ENCODE measurements at places on chromosomes 1 and 21.

- no peak for DNase-seq
These were observed 7.1 kb downstream of the GLUL start for GRCh38 chr1:182384387-182384960.

- no peak for DNase-seq
These were observed 50.6 kb upstream of the SLC44A3 start for GRCh38 chr1:94769551-94769950.

DNA sequence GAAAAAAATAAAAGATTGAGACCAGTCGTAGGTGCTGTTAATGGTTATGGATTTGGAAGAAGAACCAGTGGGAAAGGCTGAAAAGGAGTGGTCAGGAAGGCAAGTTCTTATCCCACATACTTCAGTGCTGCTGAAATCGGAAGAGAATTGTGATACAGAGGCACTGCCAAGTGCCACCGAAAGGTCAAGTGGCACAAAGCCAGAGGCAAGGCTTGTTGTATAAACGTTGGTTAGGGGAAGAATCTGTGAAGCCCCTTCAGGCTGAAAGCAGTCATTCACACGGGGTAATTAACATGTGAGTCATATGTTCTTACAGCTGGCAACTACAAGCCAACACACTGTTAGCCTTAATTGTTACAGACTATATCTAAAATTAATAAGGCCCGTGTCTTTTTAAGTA, 48.8 kb downstream of the ZBTB40 start:
- no peak for DNase-seq

- DNase-seq: no peak
These were observed 235.1 kb upstream of the B3GALT2 start for GRCh38 chr1:193421487-193421886.

DNA sequence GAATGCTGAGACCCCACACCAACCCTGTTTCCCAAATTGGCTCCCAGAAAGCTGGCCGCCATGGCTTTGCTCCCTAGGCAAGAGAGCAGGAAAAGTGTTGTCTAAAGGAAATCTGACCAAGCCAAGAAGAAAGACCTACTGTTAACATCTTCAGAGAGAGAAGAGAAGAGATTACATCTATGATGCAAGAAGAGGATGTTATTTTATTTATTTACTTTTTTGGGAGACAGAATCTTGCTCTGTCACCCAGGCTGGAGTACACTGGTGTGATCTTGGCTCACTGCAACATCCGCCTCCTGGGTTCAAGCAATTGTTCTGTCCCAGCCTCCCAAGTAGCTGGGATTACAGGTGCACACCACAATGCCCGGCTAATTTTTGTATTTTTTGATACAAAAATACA, 21.7 kb downstream of the HMGN2 start:
- no peak for DNase-seq

DNA sequence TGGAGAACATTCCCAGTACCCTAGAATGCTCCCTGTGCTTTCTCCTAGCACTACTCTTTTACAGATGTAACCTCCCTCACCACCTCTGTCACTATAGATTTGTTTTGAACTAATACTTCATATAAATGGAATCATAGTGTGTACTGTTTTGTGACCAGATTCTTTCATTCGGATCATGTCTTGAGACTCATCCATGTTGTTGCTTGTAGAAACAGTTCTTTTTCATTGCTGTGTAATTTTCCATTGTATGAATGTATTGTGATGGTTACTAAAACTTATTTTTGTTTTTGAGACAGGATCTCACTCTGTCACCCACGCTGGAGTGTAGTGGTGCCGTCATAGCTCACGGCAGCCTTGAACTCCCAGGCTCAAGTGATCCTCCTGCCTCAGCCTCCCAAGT, 2.7 kb downstream of the MAST2 start:
- DNase-seq: no peak

GRCh38 chr1:72481420-72481970, 199.2 kb upstream of the NEGR1 start:
- no peak for DNase-seq

DNA sequence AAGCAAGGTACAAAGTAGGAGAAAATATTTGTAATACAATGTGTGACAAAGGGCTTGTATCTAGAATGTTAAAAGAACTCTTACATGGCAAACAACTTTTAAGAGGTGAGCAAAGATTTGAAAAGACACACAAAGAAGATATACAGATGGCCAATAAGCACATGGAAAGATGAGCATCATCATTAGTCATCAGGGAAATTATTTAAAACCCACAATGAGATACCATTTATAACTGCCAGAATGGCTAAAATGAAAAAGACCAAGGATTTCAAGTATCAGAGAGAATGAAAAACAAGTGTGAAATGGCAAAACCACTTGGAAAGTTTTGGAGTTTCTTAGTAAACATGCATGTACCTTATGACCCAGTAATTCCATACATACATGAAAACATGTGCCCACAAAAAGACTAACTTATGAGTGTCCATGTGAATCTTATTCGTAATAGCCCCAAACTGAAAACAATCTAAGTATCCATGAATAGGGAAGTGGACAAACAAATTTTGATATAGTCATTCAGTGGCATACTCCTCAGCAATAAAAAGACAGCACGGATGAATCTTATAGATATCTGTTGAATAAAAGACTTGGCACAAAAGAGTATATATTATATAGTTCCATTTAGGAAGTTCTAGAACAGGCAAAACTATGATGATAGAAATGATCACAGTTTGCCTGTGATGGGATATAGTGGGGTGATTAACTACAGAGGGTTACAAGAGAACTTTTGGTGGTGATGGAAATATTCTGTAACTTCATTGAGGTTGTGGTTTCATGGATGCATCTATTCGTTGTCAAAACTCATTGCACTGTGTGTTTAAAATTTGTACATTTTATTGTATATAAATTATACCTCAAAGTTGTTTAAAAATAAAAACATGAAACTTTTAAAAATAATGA, 82.0 kb downstream of the DISP1 start:
- no peak for DNase-seq

DNA sequence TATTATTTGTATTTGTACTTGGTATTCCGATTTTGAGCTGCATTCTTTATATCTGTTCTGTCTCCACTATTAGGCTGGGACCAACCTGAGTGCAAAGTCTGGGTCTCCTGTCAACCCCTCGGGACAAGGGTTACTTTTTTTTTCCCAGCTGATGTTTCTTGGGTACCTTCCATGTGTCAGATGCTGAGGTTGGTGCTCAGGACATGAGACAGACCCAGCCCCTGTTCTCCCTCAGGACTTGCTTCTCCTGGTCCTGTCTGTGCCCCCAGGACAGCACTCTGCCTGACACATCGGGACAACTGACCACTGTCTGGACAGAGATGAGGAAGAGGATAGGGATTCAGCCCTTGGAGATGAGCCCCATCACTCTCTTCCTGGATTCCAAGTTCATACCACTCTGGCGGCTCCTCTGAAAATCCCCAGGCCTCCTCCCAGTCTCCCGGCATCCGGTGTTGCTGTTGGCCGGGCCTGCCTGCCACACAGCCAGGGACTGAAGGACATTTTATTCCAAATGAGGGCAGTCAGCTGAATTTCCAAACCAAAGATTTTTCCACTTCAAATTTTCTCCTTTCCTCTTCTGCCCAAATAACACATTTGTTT, 55.6 kb upstream of the FMOD start:
- DNase-seq: no peak

DNA sequence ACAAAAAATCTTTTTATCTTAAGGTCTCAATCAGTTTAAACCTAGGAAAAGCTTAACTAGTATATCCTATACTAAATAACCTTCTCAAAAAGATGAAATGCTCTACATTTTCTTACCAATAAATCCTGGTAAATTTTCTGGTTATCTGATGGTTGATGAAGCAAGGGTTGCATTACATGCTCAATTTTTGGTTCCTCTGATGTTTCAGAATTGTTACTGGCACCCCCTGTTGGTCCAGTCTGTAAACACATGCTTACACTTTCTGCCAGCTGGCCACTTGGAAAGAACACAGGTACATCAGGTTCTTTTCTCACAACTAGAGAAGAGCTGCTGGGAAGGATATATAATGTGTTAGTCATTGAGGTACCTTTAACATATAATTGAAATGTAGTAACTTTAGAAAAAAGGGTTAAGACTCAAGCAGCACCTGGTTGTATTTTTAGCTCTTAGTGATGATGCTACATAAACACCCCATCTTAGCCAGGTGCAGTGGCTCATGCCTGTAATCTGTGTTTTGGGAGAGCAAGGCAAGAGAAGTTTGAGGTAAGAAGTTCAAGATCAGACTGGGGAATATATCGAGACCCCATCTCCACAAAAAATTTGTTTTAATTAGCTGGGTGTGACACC, 30.9 kb upstream of the TAL1 start:
- DNase-seq: no peak

DNA sequence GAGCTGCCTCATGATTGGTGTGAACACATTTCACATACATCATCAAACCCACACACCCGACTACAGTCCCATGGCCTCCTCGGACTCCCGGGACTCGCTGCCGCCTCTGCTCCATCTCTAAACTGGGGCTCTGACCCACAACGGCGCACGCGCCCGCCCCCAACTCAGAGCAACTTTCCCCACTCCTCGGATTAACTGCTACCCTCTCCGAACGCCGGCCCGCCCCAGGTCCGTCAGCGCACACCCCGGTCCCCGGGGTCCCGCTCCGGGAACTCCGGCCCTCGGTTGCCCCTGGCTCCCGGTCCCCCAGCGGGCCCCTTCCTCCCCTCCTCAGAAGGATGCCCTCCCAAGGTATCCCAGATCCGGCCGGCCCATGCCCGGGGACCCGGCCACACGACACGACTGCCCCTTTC, 740 bp downstream of the DSTYK start:
- no peak for DNase-seq

- no peak for DNase-seq
These were observed 61.6 kb downstream of the TMCO4 start for GRCh38 chr1:19738076-19738475.

- DNase-seq: no peak
These were observed 88.5 kb downstream of the PTPN14 start for GRCh38 chr1:214462882-214463281.

DNA sequence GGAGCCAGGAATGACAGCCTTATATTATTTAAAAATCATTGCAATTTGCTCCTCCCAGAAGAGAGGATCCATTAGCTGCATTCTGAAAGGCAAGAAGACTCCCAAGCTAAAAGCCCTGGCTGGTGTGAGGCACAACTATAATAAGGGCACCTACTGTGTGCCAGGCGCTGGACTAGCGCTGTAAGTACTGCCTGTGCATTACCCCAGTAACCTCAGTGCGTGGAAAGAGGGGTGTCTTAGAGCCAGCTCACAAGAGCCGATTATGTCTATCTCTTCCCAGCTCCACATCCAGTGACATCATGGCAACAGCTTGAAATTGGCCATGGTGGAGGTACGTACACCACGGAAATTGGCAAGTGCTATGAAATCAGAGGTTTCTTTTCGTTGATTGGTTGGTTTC, 141.7 kb upstream of the IRF2BP2 start:
- DNase-seq: no peak

GRCh38 chr1:155892796-155893195, 18.4 kb downstream of the RIT1 start:
- DNase-seq: no peak

DNA sequence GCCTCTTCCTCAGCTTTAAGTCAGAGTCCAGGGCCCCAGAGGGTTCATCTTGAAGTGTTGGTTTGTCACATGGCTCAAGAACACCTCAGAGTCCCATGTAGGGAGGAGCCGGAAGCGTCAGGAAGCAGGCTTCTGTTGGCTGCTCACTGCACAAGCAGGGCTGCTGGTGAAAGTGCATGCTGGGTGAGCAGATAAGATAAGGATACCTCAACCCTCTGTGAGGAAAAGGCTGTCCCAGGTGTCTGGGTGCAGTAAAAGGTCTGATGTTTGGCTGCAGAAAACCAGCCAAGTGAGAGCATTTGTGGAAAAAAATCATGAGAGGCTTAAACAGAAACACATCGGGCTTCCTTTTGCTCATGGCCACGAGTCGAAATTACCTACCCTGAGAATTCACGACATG, 6.2 kb upstream of the TEX35 start:
- no peak for DNase-seq

- DNase-seq: no peak
These were observed 5.9 kb downstream of the YARS1 start for GRCh38 chr1:32811265-32811664.

DNA sequence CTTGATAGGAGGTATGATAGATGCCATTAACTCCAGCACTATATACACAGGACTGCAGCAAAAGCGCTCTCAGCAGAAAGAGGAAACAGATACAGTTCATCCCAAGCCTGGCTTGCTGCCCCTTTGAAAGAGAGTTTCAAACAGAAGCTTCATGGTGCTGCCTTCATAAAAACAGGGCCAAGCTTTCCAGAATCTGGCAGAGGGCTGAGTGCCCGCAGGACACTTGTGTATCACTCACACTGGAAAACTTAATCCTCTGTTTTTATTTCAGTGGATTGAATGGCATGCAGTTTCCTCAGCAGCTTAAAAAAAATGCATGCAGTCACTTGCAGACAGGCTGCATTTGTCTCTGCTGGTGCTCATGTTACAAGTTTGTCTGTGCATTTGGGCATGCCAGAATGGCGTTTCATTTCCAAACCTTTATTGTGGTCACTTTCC, 40.4 kb downstream of the KCNJ15 start:
- no peak for DNase-seq

DNA sequence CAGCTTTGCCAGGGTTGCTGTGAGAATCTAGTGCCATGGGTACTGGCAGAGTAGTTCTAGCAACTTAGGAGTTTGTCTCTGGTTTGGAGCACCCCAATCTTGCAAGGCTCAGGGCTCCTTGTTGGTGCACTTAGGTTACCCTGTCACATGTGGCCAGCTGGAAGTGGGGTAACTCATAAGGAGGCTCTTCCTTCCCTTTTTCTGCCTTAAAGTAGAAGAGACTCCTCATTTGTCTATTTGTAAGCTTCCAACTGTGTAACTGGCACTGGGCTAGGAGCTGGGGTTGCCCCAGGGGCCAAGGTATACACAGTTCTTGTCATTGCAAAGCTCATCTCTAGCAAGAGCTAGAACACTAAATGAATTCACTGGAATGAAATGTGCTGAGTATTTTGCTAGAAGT, 10.6 kb downstream of the MROH7 start:
- DNase-seq: no peak

Measured in GOT3 (cell line).